ENCODE measurements at places on chromosomes 3 and 15. TPM values are rescaled to one million over a fixed set of nuclear protein-coding genes. Genes with fewer than 3 reads are reported as not detected.

DNA sequence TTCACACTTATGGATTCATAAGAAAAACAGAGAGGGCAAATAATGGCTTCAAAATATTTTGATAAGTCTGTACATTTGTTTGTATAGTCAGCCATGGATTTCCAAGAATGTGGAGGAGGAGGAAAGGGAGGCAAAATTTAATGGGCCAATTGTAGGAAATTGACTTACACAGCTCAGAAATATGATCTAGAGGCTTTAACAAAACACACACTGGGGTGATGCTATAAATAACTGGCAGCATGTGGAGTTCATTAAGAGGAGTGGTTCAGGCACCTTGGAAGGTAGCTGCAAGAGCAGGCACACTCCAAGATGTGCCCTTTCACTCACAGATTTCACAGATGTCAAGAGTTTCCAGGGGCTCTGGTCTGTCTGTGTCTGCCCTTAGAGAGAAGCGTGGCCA, 193.4 kb upstream of the RASGRP1 start:
- no peak overlapping the region for H3K4me3 ChIP-seq
- no peaks in the 10 kb centered on the region for H3K36me3 ChIP-seq
- H3K27ac ChIP-seq = no peak overlapping the region

DNA sequence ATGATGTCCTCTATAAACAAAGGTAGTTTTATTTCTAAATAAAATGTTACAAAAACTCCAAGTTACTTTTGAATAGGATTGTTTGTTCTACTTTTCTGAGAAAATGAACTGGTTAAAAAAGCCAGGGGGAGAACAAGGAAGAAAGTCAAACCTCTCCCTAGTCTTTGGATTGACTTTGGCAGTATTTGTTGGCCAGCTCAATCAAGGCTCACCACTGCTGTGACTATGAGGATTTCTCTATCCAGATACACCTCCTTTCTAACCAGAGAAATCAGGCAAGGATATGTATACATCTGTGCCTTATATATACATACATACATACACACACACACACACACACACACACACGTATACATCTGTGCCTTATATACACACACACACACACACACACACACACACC, 107.8 kb downstream of the FEZF2 start:
- no peak for DNase-seq
- no peak overlapping the region for H3K4me3 ChIP-seq
- H3K27me3 ChIP-seq = no peaks in the 10 kb centered on the region

Gene BSN
- total RNA-seq = 6.5 TPM

Gene CTXN2
- total RNA-seq = 0.18 TPM

GRCh38 chr3:123310741-123311140, 109.0 kb downstream of the SEC22A start:
- H3K27me3 ChIP-seq = peaks cover 10% of the 10 kb centered on the region
- H3K27ac ChIP-seq = no peak overlapping the region
- DNase-seq = no peak
- no peak overlapping the region for H3K4me3 ChIP-seq
- no peaks in the 10 kb centered on the region for H3K4me1 ChIP-seq

All from neural crest cell (in vitro differentiated cells).